ENCODE measurements at places on chromosomes 3 and 15. TPM values are rescaled to one million over a fixed set of nuclear protein-coding genes. Genes with fewer than 3 reads are reported as not detected.

DNA sequence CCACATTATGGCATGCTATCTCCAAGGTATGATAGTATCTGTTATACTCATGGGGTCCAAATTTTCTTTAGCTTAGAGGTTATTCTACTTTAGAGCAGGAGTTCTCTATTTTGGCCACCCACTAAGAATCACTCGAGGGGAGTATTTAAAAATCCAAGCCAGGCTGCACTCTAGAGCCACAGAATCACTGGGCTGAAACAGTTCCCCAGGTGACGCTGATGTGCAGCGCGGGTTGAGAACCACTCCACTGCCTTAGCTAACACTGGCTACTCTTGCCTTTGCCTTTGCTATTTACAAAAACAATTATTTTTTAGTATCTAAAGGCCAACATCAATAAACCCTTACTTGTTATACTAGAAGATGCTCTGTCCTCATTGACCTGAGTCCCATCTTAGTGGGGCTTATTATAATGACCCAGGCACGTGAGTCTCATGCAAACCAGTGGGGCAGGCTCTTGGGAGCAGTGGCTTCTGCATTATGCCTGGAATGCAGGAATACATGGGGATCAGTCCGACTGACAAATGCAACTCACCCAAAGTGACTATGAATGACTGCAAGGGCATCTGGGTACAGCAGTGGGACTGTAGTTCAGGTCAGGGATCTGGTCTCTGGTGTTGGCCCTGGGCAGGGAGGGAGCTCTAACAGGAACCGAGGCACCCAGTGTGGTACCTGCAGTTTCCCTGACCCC lies 21.7 kb upstream of the CGNL1 start:
- no peak for DNase-seq

GRCh38 chr3:21718943-21719591 lies 31.9 kb downstream of the ZNF385D start:
- DNase-seq = no peak

GRCh38 chr15:57639306-57639705 lies 47.6 kb downstream of the MYZAP start:
- no peak for DNase-seq

The CLRN1 gene
- total RNA-seq = not detected

The GOLGA6A gene
- total RNA-seq = not detected

The SST gene
- total RNA-seq = not detected

Measured in Right ventricle myocardium inferior (tissue), 1 donor.